ENCODE measurements at places on chromosomes 13 and 19. TPM values are rescaled to one million over a fixed set of nuclear protein-coding genes. Genes with fewer than 3 reads are reported as not detected.
A peak's percentile ranks its signal among the peaks of the same experiment; 100 is the strongest.

Gene DCT
- total RNA-seq = 0.16 TPM

Gene FREM2
- total RNA-seq = 0.33 TPM

Gene SYT3
- total RNA-seq = 0.31 TPM

Gene CEACAM8
- total RNA-seq = 0.32 TPM

Gene KIR3DL2
- 0.93 TPM for total RNA-seq

Gene ZSCAN1
- 9.1 TPM for total RNA-seq

Gene THOP1
- 33.9 TPM for total RNA-seq

DNA sequence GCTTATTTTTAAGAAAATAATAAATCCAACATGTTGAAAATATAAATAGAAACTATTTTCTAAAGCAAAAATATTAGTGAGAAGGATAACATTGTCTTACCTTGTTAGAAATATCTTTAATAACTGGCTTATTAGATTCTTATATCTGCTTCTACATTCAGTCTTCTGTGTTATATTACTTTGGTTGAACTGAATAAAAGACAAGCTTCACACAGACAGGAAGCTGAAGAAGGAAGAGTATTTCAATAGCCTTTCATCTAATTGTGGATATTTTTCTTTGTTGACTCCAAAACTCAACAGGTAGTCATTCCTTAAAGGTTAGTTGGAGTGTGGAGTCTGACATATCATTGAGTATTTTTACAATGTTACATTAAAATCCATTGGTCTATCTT lies 10.9 kb downstream of the SETDB2 start:
- no peak for ATAC-seq

- ATAC-seq = peak; percentile 2
Observed at GRCh38 chr19:29117926-29118325, 95.0 kb downstream of the UQCRFS1 start.

DNA sequence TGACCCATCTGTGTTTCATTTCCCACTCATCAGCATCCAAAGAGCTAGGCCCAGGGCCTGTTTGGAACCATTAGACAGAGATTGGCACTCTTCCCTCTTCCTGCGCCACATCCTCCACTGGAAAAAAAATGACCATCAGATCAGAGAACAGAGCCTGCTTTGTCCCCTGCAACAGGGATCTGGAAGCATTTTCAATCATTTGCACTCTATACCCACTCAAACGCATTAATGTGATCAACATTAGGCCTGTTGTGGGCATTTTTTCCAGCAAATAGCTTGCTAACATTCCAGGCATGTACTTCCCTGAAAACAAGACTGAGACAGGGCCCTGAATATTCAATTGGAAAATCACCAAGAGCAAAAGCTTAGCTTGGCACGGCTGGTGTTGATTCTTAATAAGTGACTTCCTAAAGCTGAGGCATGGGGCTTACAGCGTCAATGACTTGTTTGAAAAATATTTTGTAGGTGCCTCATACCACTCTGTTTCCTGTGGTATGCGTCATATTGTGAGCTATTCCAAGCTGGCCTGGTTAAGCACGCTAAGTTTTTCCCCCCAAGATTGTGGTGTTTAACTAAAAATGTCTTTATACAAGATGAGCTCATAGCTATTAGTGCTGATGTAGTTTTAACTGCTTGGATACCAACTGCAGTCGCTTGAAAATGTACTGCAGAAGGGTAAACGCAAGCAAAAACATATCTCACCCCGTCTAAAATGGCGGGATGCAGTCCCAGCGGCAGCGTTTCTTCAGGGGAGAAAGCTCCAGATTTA lies 404.4 kb downstream of the SPRY2 start:
- peak; percentile 78 for ATAC-seq

DNA sequence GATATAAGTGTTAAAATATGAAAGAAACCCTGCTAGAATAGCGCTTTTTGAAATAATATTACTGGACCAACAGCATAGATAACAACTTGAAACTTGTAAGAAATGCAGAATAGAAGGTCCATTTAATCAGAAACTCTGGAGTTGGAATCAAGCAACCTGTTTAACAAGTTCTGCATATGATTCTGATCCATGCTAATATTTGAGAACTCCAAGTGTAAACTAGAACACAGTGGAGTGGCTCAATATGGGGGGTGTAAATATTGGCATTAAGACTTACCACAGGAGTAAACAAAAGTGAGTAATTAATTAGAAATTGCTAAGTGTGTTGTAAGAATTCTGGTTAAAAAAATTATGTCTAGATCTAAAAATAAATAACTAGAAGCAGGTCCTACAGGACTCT lies 151.2 kb downstream of the SLITRK1 start:
- no peak for ATAC-seq

DNA sequence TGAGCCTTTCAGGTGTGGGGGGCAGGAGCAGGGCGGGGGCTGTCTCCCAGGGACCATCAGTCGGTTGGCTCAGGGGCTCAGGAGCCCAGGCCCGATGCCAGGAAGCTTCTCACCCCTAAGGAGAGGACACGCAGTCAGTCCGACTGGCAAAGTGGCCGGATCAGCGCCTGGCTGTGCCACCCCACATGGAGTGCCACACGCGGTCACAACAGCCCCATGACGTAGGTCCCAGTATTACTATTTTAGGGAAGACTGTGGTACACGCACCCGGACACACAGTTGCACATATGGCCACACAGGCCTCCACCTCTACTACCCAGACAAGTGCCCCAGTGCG lies 29.3 kb upstream of the GRTP1 start:
- no peak for ATAC-seq

- no peak for ATAC-seq
Observed at GRCh38 chr13:47673009-47673850, 327.8 kb downstream of the SUCLA2 start.

- no peak for ATAC-seq
Observed at GRCh38 chr13:54029720-54030119, 1001.1 kb downstream of the OLFM4 start.

- peak; percentile 34 for ATAC-seq
Observed at GRCh38 chr19:33052352-33052972, 12.2 kb downstream of the RHPN2 start.

GRCh38 chr19:2305452-2306280 lies 2.3 kb downstream of the LINGO3 start:
- ATAC-seq = no peak

GRCh38 chr13:79423801-79424642 lies 18.0 kb upstream of the RBM26 start:
- ATAC-seq = no peak

- no peak for ATAC-seq
Observed at GRCh38 chr13:67062160-67062559, 168.0 kb downstream of the PCDH9 start.

GRCh38 chr19:33669376-33669775 lies 47.6 kb downstream of the CHST8 start:
- no peak for ATAC-seq

DNA sequence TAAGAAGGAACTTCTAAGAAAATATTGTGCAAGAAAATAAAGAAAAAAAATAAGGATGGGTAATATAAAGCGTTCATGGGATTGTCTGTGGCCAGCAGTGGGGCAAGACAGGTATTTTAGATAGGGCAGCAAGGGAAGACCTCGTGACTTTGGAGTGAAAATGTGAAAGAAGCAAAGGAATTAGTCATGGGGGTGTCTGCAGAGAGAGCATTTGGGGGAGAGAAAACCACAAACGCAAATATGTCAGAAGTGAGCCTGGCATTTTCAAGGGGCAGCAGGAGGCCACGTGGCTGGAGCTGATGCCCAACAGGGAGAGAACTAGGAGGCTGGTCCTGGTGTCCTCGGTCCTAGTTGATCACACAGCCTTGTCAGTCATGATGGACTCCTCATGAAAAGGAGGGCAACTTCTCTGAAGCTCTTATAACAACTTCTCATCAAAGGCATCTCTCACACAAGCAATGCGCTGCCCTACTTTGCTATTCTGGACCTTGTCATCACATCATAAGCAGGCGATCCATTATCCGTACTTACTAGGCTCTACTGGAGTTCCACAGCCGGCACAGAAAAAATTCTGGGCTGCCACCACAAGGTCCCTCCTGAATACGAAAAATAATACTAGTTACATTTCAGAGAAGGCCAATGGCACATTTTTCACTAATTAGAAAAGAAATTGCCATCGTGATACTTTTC lies 31.0 kb downstream of the RUBCNL start:
- no peak for ATAC-seq

DNA sequence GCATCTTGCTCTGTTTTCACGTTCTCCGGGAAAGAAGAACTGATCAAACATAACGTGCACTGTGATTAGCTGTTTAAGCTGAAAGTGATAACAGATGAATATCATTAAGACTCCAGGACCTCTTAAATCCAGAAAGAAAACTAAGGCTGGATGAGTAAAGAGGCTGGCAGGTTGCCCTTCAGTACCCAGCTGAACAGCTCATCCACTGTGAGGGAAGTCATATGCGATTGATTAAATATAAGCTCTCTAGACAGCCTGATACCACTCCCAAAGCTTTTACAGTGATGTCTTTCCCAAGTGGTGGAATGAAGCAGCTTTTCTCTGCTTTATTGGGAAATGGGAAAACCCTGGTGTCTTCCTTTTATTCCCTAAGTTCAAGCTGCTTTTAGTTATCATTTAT lies 116.9 kb downstream of the EFNB2 start:
- ATAC-seq = no peak

DNA sequence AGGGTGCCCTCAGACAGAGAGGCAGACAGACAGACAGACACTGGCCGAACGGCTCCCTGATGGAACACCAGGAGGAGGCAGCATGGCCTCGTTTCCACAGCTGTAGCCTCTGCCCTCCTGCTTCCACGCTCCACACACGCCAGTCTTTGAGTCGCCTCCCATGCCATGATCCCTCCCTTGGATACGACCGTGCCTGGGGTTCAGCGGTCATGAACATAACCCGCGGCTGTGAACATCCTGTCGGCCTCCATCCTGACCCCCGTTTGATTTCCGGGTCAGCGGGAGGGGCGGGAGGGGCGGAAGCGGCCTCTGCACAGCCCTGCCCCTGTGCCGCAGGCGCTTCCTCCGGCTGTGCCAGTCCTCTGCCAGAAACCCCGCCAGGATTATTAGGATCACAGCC lies 23.4 kb downstream of the GP6 start:
- no peak for ATAC-seq

- ATAC-seq = no peak
Observed at GRCh38 chr13:23510979-23511735, 59.1 kb upstream of the TNFRSF19 start.

GRCh38 chr13:44266305-44266704 lies 107.3 kb upstream of the SERP2 start:
- no peak for ATAC-seq

- peak; percentile 96 for ATAC-seq
Observed at GRCh38 chr19:11155373-11156120, at the start of gene SPC24. SPC24 (minus strand) TSS chr19:11155782; CDS start chr19:11155776, 6 bp downstream.

- ATAC-seq = no peak
Observed at GRCh38 chr19:19597809-19598306, 20.6 kb downstream of the PBX4 start.

DNA sequence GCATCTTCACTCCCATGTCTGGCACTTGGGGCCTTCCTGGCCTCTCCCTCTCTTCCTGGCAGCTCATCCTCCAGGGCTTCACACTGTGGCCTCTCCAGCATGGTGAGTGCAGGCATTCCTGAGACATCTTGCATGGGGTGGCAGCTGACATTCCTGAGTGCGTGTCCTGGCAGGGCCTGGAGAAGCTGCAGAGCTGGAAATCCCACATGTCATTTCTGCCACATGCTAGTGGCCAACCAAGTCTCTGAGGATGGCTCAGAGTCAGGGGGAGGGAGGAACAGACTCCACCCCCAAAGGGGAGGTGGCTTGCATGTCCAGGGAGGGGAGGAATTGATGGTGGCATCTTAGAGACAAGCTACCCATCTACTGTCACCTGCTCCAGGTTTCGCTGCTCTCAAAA lies 41.6 kb upstream of the AMER2 start:
- ATAC-seq = no peak

DNA sequence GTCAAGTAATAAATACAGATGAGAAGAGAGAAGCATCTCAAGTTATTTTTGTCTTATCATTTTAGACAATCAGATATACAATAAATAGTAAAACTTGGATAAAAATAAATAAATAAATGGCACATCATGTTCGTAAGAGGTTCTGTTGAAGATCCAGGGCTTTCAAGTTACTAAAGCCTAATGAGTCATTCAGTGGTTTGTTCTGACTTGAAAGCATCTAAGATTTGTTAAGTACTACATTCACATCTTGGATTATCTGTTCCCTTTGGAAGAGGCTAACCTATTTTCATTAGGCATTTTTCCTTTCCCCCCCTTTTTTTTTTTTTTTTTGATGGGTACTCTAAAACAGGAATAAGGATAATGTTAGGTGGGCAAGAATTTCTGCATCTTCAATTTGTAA lies 429.3 kb downstream of the PCDH20 start:
- ATAC-seq = no peak

DNA sequence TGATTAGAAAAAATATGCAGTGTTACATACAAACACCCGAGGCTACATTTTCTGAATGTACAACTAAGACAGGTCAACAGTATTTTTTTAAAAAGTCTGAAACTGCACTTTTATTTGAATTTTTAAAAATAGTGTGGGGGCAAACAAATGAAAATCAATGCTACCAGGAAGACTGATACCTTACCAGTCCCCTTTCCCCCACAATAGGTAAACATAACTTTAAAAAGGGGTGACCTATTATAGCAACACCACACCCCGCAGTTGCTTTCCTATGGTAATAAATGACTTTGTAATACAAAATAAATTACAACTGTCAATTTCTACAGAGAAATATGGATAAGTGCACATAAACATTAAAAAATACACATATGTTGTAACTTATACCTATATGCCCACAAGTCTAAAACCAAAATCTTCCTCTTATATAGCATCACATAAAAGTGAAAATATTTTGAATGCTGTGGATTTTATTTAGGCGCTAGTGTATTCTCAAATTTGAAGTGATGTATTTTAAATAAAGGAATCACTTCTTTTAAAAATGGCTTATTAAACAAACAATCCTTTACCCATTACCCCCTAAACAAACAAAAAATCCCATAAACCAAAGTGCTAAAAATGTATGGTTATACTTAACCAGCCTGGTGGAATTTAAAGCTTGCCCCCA lies 63.1 kb downstream of the KCNRG start:
- no peak for ATAC-seq

GRCh38 chr19:11405846-11406643 lies 13.1 kb downstream of the RGL3 start:
- ATAC-seq = peak; percentile 19

Measured in motor neuron (in vitro differentiated cells).